ENCODE measurements at places on chromosomes 12 and 14. TPM values are rescaled to one million over a fixed set of nuclear protein-coding genes. Genes with fewer than 3 reads are reported as not detected.

DNA sequence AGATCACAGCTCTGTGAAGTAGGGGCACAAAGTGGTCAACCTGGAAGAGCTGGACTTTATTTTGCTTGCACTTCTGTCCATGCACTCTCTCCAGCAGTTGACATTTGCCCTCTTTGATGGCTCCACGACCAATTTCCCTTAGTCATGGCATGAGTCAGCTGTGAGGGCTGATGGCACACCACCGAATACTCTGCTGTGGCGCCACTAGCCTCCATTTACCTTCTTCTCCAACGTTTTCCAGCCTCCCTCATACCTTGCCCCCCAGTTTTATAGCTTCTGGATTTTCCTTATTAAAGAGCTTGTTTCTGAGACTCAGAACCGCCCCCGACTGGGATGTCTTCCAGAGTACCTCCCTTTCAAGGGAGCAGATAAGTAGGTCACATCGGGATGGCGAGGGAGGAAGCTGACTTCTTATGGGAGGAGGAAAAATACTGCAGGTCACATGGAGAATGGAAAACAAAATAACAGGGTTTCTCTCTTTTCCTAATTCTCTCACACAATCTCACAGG lies 17.6 kb downstream of the NINJ2 start:
- no peak for DNase-seq
- no peak overlapping the region for H3K4me3 ChIP-seq
- H3K36me3 ChIP-seq, result no peaks in the 10 kb centered on the region
- peaks cover 40% of the 10 kb centered on the region for H3K4me1 ChIP-seq
- H3K27me3 ChIP-seq, result no peaks in the 10 kb centered on the region

GRCh38 chr12:66241061-66242043 lies 52.3 kb downstream of the IRAK3 start:
- no peak for DNase-seq
- H3K27me3 ChIP-seq, result peaks cover 15% of the 10 kb centered on the region
- H3K4me1 ChIP-seq, result no peaks in the 10 kb centered on the region
- no peak overlapping the region for H3K27ac ChIP-seq

DNA sequence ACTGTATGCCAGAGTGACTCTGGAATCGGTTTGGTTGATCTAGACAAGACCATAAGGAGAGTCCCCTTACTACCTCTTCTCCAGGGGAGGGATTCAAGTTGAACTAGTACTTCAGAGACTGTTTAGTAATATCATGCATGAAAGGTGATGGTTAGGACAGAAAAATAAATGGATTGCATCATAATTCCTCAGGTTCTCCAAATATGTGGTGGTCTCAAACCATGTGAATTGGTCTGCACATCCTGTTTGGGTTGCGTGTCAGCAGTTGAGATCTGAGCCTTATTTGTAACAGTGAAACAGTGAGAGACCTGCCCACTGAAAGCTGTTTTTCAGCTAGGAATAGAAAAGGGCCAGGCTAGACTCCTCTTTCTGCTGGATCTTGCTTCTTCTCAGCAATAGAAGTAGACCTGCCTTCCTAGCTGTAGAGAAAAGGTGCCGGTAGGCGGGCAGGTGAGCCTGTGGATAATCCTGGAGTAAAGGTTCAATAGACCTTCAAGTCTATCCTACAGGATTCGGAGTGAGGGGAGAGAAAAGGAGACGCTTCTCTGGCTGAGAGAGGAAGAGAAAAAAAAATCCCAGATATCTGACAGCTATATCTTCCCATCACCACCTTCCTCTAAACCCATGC lies 258.5 kb upstream of the E2F7 start:
- no peaks in the 10 kb centered on the region for H3K36me3 ChIP-seq
- no peak for DNase-seq
- no peak overlapping the region for H3K4me3 ChIP-seq
- no peak overlapping the region for H3K27ac ChIP-seq

DNA sequence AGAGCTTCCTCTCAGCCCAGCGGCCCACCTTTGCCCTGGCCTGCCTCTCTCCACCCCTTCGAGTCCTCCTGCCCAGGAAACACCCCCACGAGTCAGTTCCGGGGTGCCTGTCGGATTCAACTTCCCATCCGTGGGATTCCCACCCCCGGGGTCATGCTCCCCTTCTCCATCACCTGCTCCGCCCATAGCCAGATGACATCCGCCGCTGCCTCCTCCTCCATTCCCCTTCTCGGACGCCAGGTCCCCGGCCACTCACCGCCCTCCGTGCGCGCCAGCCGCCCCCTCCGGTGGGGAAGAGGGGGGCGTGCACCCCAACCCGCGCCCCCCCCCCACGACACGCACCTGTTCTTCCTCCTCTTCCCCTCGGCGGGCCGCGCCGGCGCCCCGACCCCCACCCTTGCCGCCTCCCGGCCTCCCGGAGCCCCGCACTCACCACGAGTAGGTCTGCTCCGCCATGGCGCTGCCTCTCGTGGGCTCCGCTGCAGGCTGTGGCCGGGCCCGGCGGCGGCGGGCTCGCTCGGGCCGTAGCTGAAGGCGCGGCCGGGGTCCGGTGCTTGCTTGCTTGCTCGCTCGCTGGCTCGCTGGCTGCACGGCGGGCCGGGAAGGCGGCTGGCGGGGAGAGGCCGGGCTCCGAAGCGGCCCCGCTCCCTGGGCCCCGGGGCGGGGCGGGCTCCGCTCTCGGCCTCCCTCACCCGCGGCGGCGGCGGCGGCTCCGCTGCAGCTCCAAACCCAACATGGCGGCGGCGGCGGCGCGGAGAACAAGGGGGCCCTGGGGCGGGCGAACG lies 554 bp downstream of the SPPL3 start:
- peaks cover 32% of the 10 kb centered on the region for H3K4me1 ChIP-seq
- H3K36me3 ChIP-seq, result peaks cover 22% of the 10 kb centered on the region
- no peaks in the 10 kb centered on the region for H3K27me3 ChIP-seq

DNA sequence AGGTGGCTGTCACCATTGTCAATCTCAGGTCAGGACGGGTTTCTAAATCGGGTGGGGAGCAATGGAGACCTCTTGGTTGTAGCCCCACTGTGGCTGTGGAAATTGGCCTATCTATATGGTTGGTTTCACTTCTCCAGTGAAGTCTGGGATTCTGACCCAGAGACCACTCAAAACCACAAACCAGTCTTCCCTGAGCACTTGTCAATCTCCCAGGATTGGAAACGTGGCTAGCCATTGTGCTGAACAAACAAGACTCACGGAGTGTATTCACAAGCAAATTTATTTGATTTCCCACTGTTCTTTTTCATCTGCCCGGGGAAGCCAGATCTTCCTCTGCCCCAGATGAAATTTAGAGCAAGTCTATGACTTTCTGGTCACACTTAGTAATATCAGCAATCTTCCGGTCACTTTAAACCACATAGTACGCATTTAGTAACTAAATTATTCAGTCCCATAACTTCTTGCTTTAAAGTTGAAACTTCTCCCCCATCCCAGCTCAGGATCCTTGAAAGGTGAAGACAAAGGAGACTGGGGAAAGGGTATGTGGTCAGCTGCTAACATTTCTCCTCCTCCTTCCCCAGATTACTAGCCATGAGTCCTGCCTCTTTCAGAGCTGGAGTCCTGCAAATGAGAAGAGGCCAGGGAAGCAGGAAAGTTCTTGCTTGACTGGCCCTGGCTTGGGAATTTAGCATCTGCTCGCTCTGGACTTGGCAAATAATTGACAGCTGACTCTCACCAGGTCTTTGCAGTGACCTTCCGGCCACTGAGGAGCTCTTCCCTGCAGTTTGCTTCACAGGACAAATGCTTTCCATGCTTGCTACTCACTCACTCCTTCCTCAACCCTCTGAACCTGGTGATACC lies 123.2 kb upstream of the MAX start:
- DNase-seq, result no peak
- peaks cover 56% of the 10 kb centered on the region for H3K4me1 ChIP-seq
- no peaks in the 10 kb centered on the region for H3K27me3 ChIP-seq
- H3K27ac ChIP-seq, result no peak overlapping the region

The SLC10A1 gene
- total RNA-seq, result not detected

The KRT75 gene
- not detected for total RNA-seq

DNA sequence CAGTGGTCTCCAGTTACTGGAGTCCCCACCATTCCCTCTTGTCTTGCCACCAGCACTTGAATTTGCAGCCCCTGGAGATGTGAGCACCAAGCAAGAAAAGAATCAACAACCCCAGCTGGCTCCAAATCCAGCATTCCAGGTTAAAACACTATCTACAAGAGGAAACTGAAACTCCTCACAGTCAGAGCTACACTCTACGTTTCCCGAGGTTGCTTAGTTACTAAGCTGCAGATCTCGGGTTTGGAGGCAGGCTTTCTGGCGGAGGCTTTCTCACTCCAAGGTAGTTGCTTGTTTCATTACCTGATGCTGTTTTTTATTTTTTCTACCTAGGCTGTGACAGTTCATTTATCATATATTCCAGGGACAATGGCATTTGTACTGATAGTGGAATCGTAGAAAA lies 248.1 kb downstream of the GLT1D1 start:
- H3K4me3 ChIP-seq, result no peak overlapping the region
- no peaks in the 10 kb centered on the region for H3K36me3 ChIP-seq
- no peaks in the 10 kb centered on the region for H3K4me1 ChIP-seq
- H3K27ac ChIP-seq, result no peak overlapping the region

- no peak overlapping the region for H3K27ac ChIP-seq
- no peaks in the 10 kb centered on the region for H3K27me3 ChIP-seq
- H3K4me1 ChIP-seq, result no peaks in the 10 kb centered on the region
- DNase-seq, result no peak
These were observed 244.7 kb downstream of the MSRB3 start for GRCh38 chr12:65522956-65523860.

All from activated CD4-positive, alpha-beta T cell treated with anti-CD3 and anti-CD28 coated beads for 36 hours (primary cell).